ENCODE measurements at places on chromosomes 4 and X.

DNA sequence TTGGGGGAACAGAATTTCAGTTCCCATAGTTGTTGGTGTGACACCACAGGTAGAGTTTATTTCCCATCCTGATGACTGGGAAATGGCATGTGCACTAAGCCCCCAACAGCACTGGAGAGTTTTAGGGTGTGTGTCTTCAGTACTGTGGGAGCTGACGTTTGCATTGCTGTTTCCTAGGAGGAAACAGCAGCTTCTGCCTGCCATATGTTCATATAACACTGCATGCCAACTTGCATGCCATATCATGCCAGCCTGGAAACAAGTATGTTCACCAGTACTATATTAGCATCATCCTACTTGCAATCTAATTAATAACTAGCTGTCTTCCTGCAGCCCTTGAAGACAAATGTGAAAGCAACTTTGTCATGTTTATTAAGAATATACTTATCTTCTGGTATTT lies 58.2 kb downstream of the NAA11 start:
- DNase-seq = no peak

DNA sequence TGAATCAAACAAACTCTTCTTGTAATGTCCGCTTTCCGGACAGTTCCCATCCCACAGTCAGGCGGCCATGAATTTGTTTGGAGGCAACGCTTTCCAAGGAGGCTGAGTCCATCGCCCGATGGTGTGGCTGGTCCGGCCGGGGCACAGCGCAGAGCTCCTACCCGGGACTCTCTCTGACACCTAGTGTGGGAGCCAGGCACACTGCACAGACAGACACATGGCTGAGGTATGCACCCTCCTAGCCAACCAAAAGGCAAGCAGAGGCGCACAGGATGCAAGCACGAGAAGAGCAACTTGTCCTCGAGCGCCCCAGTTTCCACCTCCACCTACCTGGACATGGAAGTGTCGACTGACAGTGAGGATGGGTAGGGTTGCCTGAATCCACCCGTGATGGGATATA lies 87.5 kb downstream of the LEF1 start:
- no peak for DNase-seq

DNA sequence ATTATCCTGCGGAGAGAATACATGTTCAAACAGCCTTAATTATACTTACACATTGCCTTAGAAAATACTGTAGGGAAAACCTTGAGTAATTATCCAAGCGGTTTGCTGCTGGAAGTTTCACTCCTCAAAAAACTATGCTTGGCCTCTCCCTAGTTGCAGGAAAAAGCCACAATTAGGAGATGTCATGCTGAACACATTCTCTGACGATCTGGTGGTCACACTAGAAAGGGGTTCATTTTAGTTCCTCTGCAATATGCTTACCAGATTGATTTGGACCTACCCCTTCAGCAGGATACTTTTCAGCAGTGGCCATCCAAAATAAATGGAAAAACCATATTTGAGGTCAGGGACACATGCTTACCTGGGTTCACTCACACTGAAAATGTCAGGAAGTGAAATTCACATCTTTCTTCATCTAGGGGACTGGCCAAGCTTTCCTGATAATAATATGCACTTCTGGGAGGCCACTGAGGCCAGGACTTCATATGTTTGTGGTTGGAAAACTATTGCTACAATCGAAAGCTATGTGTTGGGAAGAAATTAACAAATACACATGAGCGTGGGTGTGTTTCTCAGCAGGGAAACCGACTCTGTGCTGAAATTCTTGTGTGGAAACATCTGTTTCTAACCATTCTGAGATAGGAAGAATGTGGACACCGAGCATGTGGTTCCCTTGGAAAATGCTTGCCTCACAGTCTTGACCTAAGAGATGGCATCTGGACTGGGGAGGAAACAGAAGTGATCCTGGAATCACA lies 68.8 kb downstream of the ATXN3L start:
- no peak for DNase-seq

DNA sequence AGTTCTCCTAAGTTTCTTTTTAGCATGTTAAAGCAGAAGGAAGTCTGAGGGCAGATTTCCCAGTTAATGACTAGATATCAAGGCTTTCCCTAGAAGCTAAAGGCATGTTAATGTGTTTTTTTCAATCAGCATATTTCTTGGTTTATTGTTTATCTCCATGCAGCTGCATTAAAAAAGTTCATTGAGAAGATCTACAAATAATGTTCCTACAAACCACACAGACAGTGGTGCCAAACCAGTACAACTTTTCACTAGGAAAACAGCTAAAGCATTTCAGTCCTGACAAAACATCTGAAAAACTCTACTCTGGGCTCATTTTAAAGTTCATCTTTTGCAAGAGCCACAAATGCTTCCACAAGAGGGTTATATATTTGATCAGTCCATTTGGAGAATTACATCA lies 320.0 kb downstream of the ADGRL3 start:
- DNase-seq = no peak

- DNase-seq = no peak
These were observed 336.3 kb upstream of the BMP3 start for GRCh38 chr4:80694171-80694570.

DNA sequence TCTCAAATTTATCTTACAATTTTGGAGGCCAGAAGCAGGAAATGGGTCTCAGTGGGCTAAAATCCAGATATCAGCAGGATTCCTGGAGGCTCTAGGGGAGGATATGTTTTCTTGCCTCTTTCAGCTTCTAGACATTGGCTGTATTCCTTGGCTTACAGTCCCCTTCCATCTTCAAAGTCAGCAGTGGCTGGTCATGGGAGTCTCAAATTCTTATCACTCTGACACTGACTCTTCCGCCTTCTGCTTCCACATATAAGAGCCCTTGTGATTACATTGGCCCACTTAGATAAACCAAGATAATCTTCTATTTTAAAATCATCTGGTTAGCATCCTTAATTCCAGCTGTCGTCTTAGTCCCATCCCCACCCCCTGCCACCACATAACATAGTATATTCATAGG lies 113.0 kb downstream of the PCDH7 start:
- DNase-seq = no peak

DNA sequence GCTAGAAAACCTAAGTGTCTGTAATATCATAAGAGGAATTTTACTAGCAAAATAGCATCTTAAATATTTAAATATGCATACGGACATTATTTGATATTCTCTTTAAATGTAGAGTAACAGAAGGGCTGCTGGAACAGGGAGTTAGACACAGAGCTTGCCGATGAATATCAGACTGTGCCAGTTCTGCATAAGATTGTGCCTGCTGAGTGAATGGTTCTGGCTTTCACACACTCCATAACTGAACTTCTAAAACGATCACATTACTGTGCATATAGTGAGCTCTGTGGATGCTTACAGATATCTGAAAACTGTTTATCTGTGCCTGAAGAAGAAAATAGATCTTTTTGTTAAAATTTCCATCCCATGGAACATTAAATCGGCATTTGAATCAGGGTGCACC lies 867.4 kb upstream of the PCDH10 start:
- DNase-seq = no peak

GRCh38 chr4:182978152-182978827 lies 61.1 kb upstream of the DCTD start:
- no peak for DNase-seq

DNA sequence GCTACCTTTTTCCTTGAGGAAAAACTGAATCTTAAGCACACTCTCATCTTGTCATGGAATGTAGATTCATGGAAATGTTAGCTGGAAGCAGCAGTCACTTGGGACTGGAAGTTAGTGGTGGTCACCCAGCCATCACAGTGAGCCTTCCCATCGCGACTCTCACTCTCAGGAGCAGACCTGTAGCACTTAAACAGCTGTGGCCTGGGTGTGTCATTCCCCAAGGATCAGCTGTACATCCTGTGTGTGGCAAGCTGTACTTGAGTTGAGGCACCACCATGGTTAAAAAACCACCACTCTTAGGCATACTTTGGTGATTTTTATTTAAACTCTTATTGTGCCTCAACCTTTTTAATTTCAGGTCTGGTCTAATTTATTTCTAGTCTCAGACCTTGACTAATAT lies 46.7 kb downstream of the JADE1 start:
- DNase-seq = no peak

All from C1 segment of cervical spinal cord (tissue), 14 donors.